ENCODE measurements at places on chromosomes 1 and 21.

- no peak for DNase-seq
Observed at GRCh38 chr1:24743404-24744211, 1.6 kb upstream of the CLIC4 start.

DNA sequence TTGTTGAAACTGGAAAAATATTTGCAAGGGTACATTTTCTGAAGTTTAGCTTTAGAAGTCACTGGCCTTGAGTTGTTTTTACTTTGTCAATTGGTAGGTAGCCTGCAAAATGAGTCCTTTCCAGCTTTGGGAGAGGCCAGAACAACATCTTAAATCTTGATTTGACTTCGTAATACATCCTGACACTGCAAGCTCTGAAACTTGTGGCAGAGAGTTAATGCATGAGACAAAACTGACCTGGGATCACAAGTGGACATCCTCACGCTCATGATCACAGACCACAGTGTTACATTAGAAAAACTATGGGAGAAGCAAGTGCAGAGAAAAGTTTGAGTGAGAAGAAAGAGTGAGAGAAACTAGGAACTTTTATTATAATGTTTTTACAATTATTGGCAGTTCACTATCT is 550.9 kb downstream of the USP25 start:
- DNase-seq, result no peak

- no peak for DNase-seq
Observed at GRCh38 chr21:45045481-45045880, 28.9 kb upstream of the ADARB1 start.

- no peak for DNase-seq
Observed at GRCh38 chr1:58397187-58397820, 149.2 kb downstream of the OMA1 start.

- no peak for DNase-seq
Observed at GRCh38 chr1:50917138-50918137, 42.6 kb downstream of the FAF1 start.

DNA sequence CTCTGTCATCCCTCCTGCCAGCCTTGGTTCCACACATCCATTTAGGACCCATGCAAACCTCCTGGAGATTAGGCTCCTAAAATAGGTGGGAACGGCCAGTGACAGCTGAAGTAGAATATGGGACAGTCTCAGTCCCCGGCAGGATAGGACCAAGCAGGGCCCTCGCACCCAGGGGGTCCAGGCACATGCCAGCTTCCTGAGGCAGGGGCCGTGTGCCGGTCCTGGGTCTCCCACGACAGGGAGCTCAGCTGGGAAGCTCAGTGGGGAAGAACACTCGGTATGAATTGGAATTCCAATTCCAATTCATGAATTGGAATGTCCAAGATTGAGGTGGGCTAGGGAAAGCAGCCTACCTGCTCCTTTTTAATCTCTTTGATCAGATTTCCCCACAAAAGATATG is 9.8 kb downstream of the MUL1 start:
- no peak for DNase-seq

DNA sequence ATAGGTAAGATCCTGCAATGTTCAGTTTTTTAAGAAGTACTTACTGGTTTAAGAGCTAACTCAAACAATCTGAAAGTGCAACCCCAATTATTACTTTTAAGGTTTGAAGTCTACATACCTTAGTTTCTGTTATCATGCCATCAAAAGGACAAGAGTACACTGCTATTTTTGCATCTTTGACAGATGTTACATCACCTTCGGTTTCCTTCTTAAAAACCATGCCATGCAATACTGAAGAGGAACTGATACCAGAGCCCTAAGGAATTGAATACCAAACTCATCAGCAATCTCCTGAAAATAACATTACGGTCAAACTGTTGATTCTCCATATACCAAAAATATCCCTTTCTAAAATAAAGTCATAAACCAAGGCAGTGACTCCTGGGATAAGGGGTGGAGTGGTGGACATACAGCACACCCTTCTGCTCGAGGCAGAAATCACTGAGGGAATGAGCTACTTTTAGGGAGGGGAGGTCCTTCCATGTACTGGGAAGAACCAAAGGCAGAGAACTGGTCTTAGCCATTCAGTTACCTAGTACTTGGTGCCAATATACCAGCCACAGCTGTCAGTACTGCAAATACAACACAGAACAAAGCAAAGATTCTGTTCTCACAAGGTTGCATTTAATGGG is 8.5 kb downstream of the CCT8 start:
- DNase-seq, result no peak

GRCh38 chr1:202010180-202011015 is at the start of gene ELF3:
Gene ELF3 (plus strand): TSS chr1:202010587. CDS start chr1:202011137, 550 bp downstream.
- no peak for DNase-seq

DNA sequence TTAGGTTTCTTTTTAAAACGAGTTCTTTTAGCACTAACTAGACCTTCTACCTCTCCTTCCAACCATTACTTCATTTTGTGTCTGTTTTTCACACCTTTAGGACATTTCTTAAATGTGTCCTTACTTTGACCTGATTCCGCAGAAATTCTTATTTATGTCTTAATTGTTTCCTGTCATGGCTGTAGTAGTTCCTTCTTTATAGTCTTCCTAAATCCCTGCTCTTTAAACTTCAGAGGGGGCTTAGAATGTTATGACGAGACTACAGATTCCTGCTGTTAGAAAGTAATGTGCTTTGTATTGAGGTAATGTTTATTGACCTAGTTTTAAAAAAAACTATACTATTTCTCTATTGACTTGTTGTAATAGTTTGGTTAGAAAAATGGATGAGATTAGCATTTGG is 70.4 kb downstream of the HMCN1 start:
- DNase-seq, result no peak

- DNase-seq, result no peak
Observed at GRCh38 chr1:216823731-216824130, 100.5 kb upstream of the ESRRG start.

DNA sequence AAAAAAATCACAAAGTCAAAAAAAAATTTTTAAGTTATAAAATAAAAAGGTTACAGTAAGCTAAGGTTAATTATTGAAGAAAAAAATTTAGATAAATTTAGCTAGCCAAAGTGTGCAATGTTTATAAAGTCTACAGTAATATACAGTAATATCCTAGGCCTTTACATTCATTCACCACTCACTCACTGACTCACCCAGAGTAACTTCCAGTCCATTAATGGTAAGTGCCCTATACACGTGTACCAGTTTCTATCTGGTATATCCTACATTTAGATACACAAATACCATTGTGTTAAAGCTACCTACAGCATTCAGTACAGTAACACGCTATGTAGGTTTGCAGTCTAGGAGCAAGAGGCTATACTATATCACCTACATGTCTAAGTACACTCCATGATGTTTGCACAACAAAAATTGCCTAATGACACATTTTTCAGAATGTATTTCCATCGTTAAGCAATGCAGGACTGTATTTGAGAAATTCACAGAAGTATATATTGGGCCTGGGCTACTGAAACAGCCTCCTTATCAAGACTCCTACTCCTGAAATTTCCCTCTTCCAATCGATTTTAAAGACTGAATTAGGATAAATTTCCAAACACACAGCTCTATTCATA is 155.1 kb downstream of the COP1 start:
- DNase-seq, result no peak

GRCh38 chr1:205930799-205931281 is 12.4 kb downstream of the SLC26A9 start:
- no peak for DNase-seq

DNA sequence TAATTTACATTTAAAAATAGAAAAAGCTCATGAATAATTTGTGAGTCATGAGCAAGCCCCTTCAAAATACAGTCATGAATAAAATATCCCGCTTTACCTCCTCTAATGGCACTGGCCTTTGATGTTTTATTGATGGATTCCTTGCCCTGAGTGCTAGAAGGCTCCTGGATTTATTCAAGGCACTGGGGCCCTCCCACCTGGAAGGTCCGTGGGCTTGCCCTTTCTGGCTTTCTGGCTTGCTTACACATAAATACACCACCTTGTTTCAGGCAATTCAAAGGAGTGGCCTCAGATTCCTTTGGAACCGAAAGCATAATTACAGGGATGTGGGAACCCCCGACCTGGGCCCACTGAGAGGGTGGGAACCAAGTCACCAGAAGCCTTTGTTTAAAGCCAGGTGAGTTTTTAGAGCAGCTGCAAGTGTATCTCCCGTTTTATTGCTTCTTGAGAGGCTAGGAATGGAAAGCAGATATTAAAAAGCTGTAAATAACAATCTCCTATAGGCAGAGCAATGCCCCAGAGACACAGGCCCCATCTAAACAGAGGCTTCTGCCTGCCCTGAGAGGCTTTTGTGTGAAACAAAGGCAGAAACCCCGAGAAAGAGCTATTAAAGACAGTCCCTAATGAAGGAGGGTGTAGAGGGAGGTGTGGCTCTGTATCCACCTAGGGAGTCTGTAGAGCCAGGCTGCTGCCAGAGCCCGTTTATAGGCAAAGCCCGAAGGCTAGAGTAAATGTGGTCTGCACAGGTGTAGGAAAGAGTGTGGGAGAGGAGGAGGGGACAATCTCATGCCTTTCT is 126.4 kb downstream of the FAM78B start:
- DNase-seq, result no peak

All from activated gamma-delta T cell treated with Interleukin-2 at 50 U/mL for 16 hours (primary cell).